ENCODE measurements at places on chromosomes 2 and 18.

DNA sequence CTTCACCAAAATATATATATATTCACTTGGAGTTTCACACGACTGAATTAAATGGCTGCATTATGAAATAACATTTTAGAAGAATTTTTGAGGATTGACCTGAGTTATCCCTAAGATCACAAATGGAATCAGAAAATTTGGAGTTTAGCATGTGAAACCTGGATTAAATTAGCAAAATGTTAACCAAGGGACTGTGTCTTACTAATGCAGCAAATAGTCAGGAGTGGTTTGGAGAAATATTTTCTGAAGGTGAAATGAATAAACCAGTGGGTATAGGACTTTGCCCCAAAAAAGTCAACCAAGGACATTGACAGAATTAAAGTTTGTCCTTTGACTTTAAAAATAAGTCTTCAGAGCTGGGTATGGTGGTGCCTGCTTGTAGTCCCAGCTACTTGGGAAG lies 111.2 kb downstream of the PRPF40A start:
- DNase-seq = no peak

DNA sequence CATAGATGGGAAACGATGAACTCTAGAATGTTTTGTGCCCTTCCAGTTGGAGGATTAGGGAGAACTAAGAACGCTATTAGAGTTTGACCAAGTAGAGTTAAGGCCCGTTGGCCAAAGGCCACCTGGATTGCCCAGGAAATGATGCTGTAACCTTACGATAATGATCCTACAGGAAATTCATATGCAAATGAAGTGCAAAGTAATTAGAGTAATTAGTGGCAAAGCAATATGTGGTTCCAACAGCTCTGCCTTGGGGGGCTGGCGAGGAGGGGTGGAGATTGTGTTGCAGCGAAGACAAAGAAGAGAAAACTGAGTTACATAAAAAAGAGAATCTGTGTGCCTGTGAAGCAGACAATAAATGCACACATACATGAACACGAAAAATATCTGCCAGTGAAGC lies 61.5 kb upstream of the BOD1L2 start:
- no peak for DNase-seq

- DNase-seq = no peak
These were observed 636.0 kb upstream of the LRATD1 start for GRCh38 chr2:13996527-13996926.

- no peak for DNase-seq
These were observed 13.7 kb downstream of the SALL3 start for GRCh38 chr18:78993014-78993926.

DNA sequence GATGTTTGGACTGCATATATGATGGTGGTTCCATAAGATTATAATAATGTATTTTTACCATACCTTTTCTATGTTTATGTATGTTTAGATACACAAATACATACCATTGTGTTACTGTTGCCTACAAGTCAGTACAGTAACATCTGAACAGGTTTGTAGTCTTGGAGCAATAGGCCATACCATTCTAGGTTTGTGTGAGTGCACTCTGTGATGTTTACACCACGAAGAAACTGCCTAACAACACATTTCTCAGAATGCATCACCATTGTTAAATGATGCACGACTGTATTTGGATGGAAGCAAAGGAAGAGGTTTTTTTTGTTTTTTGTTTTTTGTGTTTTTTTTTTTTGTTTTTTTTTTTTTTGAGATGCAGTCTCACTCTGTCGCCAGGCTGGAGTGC lies 9.5 kb downstream of the DUSP19 start:
- DNase-seq = no peak

DNA sequence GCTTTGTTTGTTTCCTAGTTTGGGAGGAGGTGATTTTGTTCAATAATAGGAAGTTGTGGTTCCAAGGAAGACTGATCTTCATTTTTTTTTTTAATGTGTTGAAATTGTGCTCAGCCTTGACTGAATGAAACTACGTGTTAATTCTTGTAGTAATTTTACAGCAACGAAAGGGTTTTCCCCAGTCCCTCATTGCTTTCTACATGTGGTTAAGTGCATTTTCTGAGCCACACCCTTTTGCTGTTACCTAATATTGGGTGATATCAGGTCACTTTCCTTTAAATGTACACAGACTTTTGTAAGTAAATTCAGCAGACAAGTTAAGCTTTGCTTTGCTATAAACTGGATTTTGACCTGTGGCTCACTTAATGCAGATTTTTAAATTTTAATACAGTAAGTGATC lies 73.6 kb downstream of the OTX1 start:
- DNase-seq = no peak

DNA sequence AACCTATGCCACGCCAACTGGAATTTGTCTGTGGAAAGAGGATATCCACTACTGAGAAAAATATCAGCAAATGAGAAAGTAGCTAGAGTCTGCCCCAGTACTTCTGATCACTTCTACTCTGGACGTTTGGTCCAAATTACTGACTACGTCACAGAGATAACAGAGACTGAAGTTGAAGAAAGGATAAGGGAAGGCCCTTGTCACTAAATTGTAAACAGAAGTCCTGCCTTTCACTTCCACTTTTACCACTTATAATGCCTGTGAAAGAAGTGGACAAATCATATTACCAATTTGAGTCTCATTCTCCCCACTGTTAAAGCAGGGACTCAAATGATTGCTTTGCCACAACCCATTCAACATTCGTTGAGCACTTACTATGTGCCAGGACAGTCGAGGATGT lies 173.9 kb upstream of the ERBB4 start:
- DNase-seq = no peak

DNA sequence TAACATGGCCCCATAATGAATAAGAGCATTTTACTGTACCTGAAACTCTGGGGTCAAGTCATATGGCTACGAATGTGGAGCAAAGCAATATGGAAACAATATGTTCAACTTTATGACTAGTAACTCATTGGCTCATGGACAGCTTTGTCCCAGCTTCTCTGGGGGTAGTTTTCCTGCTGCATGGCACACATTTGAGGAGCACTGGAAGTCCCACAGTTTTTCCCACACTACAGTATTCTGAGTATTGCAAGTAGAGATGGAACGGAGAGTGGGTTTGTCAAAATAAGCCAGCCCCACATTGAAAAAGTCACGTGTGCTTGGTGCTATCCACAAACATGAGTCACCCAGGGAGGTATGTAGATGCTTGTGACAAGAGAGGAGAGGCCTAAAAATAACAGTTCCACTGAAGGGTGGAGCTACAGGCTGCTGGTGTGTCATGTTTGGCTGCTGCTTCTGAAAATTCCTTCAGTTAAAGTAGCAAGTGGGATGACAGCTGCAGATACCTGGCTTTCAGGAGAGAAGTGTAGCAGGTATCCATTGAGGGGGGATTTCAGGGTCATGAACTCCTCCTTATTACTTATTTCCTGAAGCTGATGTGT lies 48.2 kb upstream of the CTAGE1 start:
- peak; percentile 15 for DNase-seq

GRCh38 chr2:198476007-198476406 lies 671.6 kb downstream of the PLCL1 start:
- DNase-seq = no peak

- DNase-seq = no peak
These were observed 38.7 kb upstream of the SERTAD2 start for GRCh38 chr2:64692401-64692800.

DNA sequence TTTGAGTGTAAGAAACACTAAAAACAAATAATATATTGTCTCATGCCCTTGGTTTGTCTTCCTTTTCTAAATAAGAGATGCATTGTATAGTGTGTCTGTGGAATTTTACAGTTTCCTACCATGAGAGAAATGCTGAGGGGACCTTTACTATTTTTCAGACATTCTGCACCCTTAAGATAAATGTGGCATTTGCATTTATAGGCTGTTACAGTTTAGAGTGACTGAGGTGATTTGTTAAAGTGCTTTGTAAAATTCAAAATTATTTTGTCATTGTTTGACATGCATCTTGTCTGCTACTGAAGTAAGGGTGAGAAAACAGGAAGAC lies 78.9 kb upstream of the ZSWIM2 start:
- DNase-seq = no peak

DNA sequence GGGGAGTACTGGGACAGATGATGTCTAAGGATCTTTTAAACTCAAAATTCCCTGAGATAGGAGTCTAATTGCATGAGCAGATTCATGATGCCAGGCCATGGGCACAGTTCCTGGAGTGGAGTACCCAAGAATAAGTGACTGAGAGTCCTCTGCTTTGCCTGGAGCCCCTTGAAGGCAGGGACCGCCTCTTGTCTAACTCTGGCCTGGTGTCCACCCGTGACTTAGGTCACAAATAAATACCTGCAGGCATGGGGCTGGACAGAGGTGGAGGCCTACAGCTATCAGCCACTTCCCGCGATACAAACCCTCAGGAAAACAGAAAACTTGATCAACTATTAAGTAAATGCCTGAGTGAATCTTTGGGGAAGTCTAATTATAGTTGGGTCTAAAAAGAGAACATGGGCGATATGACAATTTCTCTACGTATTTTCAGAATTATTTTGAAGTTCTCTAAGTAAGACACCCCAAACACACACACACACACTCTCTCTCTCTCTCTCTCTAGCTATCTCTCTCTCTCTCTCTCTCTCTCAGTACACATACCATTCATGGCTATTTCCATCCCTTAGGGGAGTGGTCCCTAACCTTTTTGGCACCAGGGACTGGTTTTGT lies 1.8 kb upstream of the WIPF1 start:
- DNase-seq = no peak

DNA sequence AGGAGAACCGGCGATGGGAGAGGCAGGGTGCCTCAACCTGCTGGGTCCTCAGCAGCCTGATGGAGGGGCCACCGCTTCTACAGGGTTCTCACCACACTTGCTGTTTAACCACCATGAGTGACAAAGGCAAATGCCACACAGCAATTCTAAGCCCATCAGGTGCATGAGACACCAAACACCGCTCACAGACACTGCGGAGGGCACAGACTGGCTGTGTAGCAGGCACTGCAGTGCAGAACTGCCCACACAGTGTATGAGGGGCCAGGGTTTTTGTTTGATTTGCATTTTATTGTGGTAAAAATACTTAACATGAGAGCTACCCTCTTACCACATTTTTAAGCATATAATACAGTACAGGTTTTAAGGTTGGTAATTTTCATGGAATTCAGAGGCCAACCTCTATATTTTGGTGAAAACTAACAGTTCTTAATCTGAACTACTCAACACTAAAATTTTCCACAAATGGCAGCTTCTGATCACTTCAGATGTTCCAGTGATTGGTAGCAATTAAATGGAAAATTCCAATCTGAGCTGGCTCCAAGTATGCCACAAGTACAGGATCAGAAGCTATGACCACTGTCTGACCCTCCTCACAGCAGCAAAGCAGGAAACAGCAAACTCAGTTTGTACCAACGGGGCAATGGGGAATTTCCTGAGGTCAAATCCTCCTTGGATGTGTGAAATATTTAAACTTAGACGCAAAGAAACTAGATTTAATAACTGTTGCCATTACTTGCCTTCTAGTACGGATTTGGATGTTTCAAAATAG lies 67.7 kb downstream of the FAM210A start:
- no peak for DNase-seq

All from stimulated activated CD8-positive, alpha-beta memory T cell treated with anti-CD3 and anti-CD28 coated beads, Interleukin-4, amount 100 ng/mL, for 1 hour (primary cell).